ENCODE measurements at places on chromosomes 3 and 15.

- no peak for DNase-seq
Observed at GRCh38 chr3:138009476-138010272, at the start of gene CLDN18. Gene CLDN18 (plus strand): TSS chr3:138010165. CDS start chr3:138010226, 61 bp downstream.

GRCh38 chr3:80190051-80190450 lies 422.3 kb upstream of the ROBO1 start:
- DNase-seq, result no peak

DNA sequence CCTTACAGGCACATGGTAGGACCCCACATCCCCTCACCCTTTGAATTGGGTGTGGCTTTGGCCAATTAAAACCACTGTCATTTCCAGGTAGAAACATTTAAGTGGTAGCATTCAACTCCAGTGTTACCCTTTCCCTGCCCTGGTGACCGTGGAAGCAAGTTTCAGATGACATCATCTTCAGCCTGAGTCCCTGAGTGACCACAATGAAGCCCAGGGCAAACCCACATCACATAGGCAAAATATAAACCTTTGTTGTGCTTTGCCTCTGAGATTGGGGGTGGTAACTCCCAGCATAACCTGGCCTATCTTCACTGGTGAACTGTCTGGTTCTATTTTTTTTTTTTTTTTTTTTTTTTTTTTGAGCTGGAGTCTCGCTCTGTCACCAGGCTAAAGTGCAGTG lies 404.0 kb upstream of the WNT5A start:
- DNase-seq, result no peak

DNA sequence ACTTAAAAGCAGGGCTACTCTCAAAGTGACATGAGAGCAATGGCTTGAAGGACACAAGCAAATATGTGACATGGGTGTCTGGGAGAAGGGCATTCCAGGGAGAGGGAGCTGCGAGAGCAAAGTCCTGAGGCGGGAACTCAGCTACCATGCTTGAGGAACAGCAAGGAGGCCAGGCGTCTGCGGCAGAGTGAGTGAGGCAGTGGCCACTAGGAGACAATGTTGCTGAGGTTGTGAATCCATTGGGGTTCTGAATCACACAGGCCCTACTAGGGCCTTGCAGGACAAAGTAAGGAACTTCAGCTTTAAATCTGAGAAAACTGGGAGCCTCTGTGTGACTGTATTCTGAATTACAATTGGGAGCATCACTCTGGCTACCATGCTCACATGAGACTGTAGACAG lies 94.1 kb upstream of the PRICKLE2 start:
- DNase-seq, result no peak

GRCh38 chr3:172177046-172177445 lies 137.7 kb downstream of the FNDC3B start:
- no peak for DNase-seq

Measured in left renal cortex interstitium (tissue), 4 donors.